ENCODE measurements at places on chromosomes 6 and 20. TPM values are rescaled to one million over a fixed set of nuclear protein-coding genes. Genes with fewer than 3 reads are reported as not detected.

DNAH8 gene
- not detected for total RNA-seq

PRPH2 gene
- total RNA-seq, result 0.33 TPM

- no peak for DNase-seq
Measured at GRCh38 chr6:139982652-139983295, 608.3 kb upstream of the CITED2 start.

- no peak for DNase-seq
Measured at GRCh38 chr6:165439928-165440554, 130.6 kb upstream of the C6orf118 start.

Measured in naive thymus-derived CD8-positive, alpha-beta T cell (primary cell).